ENCODE measurements at places on chromosomes 13 and 19.

DNA sequence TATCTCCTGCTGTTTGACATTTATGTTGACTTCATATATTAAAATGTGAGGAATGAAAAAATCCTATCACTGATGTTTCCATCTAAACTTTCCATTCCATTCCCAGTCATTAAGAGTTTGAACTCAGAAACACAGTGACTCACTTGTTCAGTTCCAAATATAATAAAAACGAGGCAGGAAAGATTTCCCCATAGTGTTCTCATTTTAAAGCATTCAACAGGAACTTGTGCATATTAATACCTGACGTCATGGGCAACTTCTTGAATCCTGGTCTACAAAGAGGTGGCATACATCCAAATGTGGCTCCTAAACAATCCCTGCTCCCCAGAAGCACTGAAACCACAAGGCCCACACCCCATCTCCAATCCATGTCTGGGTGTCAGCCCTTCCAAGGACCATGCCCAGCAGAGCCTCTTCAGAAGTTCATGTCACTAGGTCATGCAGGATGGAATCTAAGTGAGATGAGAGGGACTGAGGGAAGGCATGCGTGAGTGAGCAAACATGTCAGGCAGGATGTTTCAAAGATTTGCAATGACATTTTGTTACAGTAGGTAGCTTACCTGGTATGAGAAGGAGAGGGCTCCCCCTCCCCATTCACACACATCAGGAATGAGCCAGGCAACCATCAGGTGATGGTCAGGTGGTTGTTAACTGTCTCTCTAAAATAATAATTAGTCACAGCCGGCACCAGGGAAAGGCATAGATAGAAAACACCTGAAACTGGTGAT lies 9.4 kb upstream of the ERVV-2 start:
- DNase-seq = no peak

- DNase-seq = no peak
Measured at GRCh38 chr13:73945871-73946270, 188.3 kb downstream of the KLF12 start.

GRCh38 chr19:19485161-19485997 lies 30.0 kb downstream of the TSSK6 start:
- DNase-seq = peak; percentile 20

DNA sequence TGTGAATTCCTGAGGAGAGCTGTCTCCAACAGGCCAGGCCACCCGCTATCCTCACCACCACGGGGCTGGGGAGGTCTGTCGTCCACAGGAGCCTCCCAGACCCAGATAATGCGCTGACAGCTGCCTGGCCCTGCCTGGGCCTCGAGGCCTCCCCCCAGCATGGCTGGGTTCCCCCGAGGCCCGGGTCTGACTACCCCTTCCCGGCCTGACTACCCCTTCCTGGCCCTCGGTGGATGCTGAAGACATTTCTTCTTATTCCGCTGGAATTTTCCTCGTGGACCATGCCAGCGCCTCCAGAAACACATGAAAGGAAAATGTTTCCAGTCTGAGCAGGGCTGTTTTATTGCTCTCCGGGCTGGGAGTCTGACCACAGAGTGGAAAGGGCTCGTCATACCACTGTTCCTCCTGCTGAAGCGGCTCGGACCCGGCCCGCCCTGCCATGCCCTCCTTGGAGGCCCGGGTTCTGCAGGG lies 16.8 kb upstream of the COMP start:
- peak; percentile 11 for DNase-seq

DNA sequence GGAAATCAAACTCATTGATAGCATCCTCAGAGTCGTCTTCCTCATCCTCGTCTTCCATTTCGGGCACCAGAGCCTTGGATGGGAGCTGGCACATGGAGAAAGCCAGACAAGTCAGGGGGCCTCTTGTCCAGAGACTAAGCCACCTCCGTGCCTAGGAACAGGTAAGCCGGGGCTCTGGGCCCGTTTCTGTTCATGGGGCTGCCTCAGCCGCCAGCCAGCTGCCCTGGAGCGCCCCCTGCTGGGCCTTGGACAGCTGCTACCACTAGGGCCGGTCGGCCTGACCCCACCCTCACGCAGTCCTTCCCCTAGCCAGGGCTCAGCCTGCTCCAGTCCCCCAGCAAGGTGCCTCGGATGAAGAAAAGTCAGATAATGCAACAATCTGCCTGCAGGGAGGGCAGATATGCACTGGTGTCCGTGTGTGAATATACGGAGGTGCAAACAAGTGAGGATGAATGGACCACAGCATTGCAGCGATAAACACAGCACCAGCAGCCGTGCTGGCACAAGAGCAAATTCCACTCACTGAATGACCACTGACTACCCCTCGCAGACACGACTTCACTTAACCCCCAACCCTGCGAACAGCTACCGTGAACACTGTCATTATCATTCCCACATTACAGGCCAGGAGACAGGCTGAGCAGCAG lies 11.9 kb upstream of the PRKD2 start:
- DNase-seq = peak; percentile 50

DNA sequence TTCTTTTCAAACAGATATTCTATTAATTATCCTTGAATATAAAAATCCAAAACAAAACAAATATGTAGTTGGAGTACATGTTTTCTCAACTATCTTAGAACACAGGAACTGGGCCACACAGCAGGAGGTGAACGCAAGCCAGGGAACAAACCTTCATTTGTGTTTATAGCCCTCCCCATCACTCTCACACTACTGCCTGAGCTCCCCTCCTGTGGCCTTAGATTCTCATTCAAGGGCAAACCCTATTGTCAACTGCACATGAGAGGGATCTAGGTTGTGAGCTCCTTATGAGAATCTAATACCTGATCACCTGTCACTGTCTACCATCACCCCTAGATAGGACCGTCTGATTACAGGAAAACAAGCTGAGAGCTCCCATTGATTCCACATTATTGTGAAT lies 427.1 kb upstream of the PRR20A start:
- no peak for DNase-seq

DNA sequence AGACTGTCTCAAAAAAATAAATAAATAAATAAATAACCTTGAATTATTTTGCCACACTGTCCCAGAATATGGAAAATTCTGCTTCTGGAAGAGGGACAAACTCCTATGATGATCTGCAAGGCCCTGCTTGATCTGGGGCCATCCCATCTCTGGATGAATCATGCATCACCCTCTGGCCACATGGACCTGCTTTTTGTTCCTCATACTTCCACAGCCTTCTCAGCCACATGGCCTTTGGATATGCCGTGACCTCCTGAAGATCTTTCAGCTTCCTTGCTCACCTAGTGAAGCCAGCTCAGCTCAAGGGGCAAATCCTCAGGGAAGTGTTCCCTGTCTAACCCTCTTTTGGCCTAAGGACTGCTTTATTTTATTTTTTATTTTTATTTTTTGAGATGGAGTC lies 10.3 kb downstream of the IER2 start:
- no peak for DNase-seq

- no peak for DNase-seq
Measured at GRCh38 chr13:36310417-36311108, 12.9 kb upstream of the CCDC169 start.

DNA sequence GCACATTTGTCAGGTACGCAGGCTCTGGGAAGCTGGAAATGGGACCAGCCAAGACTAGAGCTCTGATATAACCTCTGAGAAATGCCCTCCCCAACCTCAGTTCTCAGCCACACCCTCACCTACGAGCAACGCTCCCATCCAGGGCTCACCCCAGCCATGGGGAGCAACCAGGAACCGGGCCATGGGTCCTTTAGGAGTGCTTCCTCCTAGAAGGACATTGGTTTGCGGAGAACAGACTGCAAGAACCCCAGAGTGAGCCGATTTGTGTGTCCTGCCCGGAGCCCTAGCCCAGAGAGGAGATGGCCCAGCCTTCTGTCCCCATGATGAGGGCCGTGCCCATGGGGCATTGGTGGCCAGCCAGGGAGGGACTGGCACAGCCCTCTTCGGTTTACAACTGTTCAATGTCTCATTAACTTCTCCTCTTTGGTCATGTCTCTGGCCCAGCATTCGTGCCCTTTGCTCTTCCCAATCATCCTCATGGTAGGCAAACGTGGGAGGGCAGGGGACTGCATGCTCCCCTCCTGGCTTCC lies 32.9 kb upstream of the IGSF23 start:
- DNase-seq = no peak

GRCh38 chr13:29103065-29103800 lies 283.1 kb downstream of the MTUS2 start:
- no peak for DNase-seq

- DNase-seq = no peak
Measured at GRCh38 chr19:13002166-13002898, 7.1 kb downstream of the NFIX start.

GRCh38 chr19:16180611-16181010 lies 4.6 kb upstream of the FAM32A start:
- DNase-seq = peak; percentile 95

DNA sequence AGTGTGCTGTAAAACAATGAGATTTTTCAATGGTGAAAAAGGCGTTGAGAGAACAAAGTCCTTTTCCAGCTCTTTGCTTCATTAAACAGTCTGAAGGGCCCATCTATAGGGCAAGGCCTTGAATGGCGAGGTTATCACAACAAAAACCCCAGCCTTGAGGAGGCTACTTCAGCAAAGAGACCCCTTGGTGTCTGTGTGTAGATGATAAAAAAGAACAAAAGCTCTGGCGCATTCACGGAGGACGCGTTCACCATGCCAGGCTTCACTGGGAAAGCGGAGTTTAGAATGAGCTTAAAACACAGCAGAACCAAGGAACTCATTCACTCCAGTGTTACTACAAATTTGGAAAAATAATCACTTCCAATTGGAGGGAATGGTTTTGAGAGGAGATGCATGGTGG lies 530.0 kb upstream of the ARGLU1 start:
- no peak for DNase-seq

GRCh38 chr19:4929186-4929585 lies 19.9 kb downstream of the UHRF1 start:
- DNase-seq = no peak

GRCh38 chr13:66154976-66155375 lies 1075.2 kb downstream of the PCDH9 start:
- DNase-seq = peak; percentile 73

All from fibroblast of skin of scalp (primary cell).